IMR-90 (cell line): ENCODE measurements at places on chromosomes 1 and 21. TPM values are rescaled to one million over a fixed set of nuclear protein-coding genes. Genes with fewer than 3 reads are reported as not detected.
A peak's percentile ranks its signal among the peaks of the same experiment; 100 is the strongest.

SPATA21 gene
- total RNA-seq = not detected in 2 replicates

DNA sequence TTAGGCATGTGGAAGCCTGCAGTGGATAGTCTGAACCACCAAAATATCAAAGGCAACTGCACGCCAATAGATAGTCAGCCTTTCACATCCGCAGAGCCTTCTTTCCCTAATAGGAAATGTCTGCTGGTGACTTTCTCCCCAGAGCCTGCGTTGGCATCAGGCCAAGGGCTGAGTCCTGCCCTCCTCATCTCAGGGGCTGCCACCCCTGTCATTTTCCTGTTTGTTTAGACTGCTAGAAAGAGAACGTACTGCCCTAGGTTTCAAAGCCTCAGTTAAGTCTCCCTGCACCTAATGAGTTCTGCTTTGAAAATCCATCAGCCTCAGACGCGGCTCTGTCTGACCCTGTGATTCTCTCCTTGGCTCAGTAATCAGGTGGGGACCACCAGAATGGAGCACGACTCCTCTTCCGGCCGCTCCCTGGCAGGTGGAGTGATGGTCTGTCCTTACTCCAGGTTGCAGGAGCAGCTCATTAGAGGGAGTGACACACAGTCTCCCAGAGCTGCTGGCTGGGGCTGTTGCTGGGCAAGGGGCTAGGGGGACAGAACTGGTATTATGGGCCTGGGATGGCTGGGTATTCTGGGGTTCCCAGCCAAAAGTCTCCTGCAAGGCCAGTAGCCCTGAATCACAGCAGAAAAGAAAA is 27.3 kb downstream of the STUM start:
- DNase-seq = no peak

DNA sequence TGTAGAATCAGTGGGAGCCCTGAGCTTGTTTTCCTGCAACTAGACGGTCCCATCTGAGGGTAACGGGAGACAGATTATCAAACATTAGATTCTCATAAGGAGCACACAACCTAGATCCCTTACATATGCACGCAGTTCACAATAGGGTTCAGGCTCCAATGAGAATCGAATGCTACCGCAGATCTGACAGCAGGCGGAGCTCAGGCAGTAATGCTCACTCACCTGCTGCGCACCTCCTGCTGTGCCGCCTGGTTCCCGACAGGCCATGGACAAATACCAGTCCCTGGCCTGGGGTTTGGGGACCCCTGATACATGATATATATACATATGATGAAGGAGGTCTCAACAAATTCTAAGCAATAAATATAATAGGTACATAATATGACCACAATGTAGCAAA is 19.7 kb upstream of the SMIM12 start:
- DNase-seq = no peak

- peak; percentile 89 for DNase-seq
Observed at GRCh38 chr1:192702212-192702902, 66.4 kb downstream of the RGS13 start.

STXBP3 gene
- 19.7 and 38.3 TPM in 2 replicates for total RNA-seq

OXCT2 gene
- 0.18 and 0.28 TPM in 2 replicates for total RNA-seq

OR2T29 gene
- total RNA-seq = not detected in 2 replicates

CYP4A11 gene
- total RNA-seq = not detected in 2 replicates

DNA sequence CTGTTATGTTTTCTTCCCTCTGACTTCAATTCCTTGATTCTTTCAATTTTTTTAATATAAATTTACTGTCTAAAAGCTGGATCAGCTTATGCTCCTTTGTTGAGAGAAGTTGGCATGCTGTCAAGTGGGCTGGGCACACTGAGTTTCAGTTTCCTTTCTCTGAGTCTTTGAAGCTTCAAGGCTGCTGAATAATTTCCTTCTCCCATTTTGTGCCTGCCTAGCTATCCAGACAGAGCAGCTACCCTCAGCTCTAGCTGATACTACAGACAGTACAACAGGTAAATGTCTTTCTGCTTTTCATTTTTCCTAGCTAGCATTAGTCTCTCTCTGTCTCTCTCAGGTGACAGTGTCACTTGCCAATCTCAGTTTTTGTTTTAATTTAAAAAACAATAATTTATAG is at the start of gene IFI44:
IFI44 (plus strand) TSS at position 204 of the 400 bp plus-strand sequence. CDS start 365 bp downstream, outside the sequence.
- peak; percentile 77 for DNase-seq

TNFSF18 gene
- total RNA-seq = 0.18 and 0.28 TPM in 2 replicates

DNA sequence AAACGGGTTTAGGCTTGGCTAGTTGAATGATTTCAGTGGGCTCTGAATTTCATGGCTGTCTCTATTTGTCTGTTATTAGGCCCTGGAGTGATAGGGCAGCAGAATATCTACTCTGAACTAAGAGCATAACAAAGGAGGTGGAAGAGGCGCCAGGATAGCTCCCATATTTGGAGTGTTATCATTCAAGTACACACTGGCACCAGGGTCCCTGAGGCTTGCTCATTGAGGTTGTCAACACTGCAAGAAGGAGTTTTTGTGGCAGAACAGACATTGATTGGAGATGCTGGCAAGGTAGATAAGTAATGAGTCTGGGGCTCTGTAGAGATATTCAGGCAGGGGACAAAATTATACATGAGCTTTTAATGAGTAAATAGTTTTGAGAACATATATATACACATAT is 1748.4 kb downstream of the MRPL39 start:
- DNase-seq = no peak

- peak; percentile 13 for DNase-seq
Observed at GRCh38 chr1:245288796-245289195, 134.0 kb downstream of the KIF26B start.

DNA sequence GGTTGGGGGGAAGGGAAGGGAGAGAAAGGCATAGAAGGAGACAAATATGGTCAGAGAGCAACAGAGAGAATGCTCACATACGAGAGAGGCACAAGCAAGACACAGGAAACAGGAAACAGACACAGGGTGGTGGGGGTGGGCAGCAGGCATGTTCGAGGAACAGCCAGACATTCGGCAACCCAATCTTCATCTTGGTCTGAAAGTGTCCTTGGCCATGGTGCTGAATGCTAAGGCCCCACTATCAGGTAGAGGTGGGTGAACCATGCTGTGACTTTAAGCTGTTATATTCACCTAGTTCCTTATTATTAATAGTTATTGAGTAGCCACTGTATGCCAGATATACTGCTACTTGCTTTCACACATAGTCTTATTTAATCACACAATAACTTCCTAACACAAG is 109.2 kb downstream of the DDX20 start:
- DNase-seq = no peak

DNA sequence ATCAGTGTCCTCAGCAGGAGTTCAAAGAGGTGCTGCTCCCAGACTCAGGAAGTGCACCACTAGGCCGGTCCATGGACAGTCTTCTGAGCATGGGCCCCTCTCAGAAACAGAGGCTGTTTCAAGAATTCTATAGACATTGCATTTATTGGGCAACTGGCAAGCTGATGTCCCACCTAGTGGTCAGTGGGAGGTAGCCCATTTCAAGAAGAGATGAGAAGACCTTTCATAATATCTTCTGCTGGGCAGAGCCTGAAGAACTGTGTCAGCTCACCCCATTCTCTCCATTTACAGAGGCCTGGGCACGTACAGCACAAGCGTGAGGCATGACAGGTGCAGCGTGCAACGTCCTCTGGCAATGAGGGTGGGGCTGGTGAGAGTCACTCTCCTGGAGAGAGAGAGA is 216.0 kb downstream of the DYRK1A start:
- DNase-seq = peak; percentile 77

- no peak for DNase-seq
Observed at GRCh38 chr21:34180826-34181359, 107.5 kb downstream of the MRPS6 start.

- DNase-seq = no peak
Observed at GRCh38 chr21:27023186-27023585, 56.3 kb upstream of the ADAMTS5 start.

DNA sequence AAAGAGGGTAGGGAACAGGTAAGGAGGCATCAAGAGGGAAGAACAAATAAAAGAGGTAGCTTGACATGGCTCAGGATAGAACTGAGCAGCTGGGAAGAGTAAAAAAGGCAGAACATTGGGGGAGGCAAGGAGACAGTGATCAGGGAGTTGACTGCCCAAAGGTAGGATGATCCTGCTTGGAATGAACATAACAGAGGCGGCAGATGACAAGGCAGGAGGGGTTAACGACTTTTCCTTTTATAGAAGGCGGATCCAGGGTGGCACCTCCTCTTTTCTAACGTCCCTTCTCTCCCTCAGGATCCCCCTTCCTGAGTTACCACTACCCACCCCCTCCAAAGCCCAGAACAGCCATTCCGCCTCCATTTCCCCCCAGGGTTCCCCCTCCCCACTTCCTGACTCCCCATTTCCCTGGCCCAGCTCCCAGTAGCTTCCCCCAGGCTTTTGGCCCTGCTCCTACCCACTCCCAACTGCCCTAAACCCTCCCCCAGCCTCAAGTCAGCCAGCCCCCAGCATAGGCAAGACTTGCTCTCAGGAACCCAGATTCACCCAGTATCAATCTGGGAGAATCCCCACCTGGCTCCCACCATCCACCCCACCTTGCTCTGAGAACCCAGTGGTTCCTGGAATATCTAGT is 769 bp upstream of the ADAMTS4 start:
- DNase-seq = no peak

GRCh38 chr1:246317332-246318035 is 189.6 kb downstream of the SMYD3 start:
- peak; percentile 88 for DNase-seq

- peak; percentile 28 for DNase-seq
Observed at GRCh38 chr21:34274001-34274400, 89.8 kb upstream of the KCNE2 start.

CENPF gene
- 51.8 and 80.0 TPM in 2 replicates for total RNA-seq

DNA sequence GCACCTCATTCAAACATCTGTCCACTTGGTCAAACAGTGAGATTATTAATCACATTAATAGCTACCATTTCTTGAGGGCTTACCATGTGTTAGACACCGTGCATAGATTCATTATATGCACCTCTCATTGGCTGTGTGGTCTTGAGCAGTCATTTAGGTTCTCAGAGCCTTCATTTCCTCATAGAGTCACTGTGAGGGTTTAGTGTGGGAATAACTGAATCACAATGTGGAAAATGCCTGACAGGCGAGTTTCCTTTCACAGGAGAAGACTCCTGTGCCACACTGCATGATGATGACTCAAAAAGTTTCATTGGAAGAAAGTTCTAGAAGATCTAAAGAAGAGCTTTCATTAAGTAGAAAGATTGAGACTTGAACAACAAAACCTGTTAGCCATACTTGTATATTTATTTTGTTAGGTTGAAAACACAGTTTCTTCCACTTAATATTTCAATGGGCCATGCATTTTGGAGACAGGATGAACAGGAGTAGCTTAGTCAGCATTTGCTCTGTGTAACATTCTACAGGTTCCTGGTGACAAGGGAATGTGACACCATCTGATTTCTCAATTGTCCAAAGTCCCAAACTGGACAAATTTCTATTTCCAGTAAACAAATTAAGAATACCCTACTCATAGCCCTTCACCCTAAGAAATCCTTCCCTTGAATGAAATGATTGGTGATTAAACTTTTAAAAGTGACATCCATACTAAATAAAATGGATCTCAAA is 45.7 kb downstream of the FYB2 start:
- DNase-seq = peak; percentile 11

DNA sequence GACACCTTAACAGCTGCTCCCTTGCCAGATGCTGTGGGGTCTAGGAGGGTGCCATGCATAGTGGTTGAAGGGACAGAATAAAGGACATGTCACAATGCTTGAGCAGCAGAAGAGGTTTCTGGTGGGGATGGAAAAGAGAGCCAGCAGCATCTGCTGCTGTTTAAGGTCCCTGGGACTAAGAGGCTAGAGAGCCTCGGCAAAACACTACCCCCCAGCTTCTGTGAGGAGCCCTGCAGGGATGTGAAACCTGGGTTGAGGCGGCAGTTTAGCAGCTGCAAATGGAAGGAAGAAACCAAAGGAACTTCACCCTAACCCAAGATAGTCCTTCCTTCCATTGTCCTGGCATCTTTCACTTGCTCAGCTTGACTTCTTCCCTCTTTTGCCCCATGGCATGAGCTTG is 39.4 kb downstream of the PLXNA2 start:
- no peak for DNase-seq

DNA sequence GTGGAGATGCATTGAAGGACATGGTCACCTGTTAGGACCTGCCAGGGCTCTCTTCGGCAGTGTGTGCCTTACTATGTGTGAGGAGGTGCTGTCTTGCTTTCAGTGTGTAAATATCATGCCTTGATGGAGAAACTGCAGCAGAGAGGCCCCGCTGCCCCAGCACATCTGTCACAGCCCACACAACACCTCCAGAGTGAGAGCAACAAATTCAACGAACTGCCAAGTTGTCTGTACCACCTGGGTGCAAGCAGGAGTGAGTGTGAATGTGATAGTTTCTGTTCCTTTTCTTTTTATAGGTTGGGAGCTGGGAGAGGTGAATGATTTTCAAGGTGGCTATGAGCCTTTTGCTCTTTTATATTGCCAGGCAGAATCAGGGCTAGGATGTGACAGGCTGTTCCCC is 114.6 kb upstream of the KIAA0040 start:
- DNase-seq = no peak

- DNase-seq = peak; percentile 12
Observed at GRCh38 chr1:25844536-25845337, 14.5 kb downstream of the AUNIP start.

PDZK1 gene
- total RNA-seq = 1.4 and 1.7 TPM in 2 replicates

OR2T33 gene
- total RNA-seq = not detected in 2 replicates

DNA sequence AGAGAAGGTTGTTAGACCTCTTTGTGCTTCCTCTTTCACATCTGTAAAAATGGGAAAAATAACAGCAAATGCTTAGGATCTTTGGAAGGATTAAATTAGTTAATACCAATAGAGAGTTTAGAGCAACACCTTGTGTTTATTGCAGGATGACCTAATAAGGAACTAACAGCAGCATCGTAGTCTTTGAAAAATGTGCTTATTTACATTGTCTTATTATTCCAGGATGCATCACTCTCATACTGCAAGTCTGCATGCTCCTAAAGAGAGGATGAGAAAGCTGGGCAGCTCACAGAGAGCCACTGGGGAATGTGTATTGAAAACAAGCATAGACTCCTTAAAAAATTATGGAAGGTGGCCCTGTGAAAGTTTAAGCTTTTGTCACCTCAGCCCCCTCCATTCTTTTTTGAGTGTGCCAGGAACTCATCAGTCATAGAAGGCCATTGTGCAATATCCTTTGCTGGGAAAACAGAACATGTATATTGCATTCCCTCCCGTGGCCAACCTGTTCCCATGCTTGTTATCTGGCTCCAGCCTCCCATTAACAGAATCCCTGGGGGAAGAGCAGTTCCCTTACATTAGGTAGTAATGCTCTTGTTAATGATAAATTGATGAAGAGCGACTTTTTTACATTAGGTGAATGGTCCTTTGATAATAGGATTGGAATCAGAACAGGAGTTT is 180.7 kb downstream of the ZNF326 start:
- DNase-seq = no peak

GRCh38 chr1:109785446-109786111 is 21.9 kb upstream of the EPS8L3 start:
- DNase-seq = no peak

GRCh38 chr1:180627411-180627810 is 4.4 kb upstream of the XPR1 start:
- DNase-seq = peak; percentile 63
